ENCODE measurements at places on chromosomes 1 and 21. TPM values are rescaled to one million over a fixed set of nuclear protein-coding genes. Genes with fewer than 3 reads are reported as not detected.

LCE1C gene
- total RNA-seq = not detected

GRCh38 chr1:185137896-185138545, 18.7 kb downstream of the TRMT1L start:
- peaks cover 12% of the 10 kb centered on the region for H3K36me3 ChIP-seq
- H3K4me3 ChIP-seq = no peak overlapping the region

DNA sequence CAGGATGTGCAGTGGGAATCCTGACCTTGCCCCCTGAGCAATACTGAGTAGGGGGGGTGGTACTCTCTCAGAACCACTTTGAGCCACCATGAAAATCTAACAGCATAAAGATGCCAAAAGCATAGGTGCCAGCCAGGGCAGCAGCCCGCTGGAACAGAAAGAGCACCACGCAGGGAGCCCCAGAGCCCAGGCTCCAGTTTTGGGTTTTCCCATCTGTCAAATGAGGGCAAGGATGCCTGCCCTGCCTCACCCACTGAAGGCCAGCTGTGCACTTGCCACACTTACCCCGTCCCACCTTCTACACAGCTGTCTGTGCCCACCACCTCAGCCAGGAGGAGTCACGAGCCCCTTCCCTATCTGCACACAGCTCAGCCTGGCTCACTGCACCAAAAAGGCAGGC, 20.8 kb downstream of the LRP8 start:
- no peak overlapping the region for H3K27ac ChIP-seq
- peaks cover 5% of the 10 kb centered on the region for H3K4me1 ChIP-seq
- no peaks in the 10 kb centered on the region for H3K27me3 ChIP-seq
- no peak for DNase-seq

DNA sequence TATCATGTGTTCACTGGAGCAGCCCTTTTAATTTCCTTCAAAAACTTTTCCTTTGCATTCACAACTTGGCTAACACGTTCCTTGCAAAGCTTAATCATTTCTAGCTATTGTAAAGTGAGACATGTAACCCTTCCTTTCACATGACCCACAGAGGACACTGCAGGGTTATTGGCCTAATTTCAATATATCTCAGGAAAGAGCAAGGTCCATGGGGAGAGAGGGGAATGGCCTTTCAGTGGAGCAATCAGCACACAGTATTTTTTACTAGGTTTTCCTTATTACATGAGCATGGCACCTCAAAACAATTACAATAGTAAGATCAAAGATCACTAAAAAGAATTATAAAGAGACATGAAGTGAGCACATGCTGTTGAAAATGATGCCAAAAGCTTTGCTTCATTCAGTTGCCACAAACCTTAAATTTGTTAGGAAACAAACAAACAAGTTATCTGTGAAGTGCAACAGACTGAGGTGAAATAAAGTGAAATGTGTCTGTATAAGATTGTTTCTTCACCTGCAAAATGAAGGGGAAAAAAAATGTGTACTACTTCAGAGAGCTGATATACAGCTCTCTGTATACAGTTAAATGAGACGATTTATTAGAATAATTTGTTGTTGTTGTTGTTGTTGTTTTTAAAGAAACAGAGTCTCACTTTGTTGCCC, 61.5 kb downstream of the EIF4G3 start:
- no peaks in the 10 kb centered on the region for H3K36me3 ChIP-seq
- no peaks in the 10 kb centered on the region for H3K27me3 ChIP-seq
- H3K27ac ChIP-seq = no peak overlapping the region

- no peak overlapping the region for H3K4me3 ChIP-seq
- no peak overlapping the region for H3K27ac ChIP-seq
- no peaks in the 10 kb centered on the region for H3K36me3 ChIP-seq
- no peak for DNase-seq
- no peaks in the 10 kb centered on the region for H3K4me1 ChIP-seq
Measured at GRCh38 chr1:21534146-21534545, 24.9 kb downstream of the ALPL start.

BRINP3 gene
- 0.76 TPM for total RNA-seq

DNA sequence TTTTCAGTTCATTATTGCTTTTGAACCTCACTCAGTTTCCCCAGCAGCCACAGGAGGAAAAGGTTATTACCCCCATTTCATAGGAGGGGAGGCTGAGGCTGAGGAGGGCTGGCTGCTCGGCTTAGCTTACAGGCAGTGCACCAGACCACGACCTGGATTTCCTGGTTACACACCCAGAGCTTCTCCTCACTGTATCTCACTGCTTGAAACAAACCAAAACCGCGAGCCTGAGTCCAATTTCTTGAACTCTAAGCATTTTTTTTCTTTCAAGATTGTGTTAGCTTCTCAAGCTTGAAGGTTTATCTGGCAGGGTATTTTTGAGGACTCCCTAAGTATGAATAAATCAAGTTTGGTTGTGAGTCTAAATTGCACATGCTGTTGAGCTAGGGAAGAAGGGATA, 188.9 kb upstream of the EDN2 start:
- H3K4me3 ChIP-seq = no peak overlapping the region
- H3K27me3 ChIP-seq = no peaks in the 10 kb centered on the region
- H3K27ac ChIP-seq = no peak overlapping the region
- peaks cover 3% of the 10 kb centered on the region for H3K4me1 ChIP-seq
- DNase-seq = no peak

GRCh38 chr1:67735806-67736627, 51.0 kb downstream of the GADD45A start:
- DNase-seq = peak; percentile 98
- peaks cover 67% of the 10 kb centered on the region for H3K4me1 ChIP-seq
- H3K4me3 ChIP-seq = peak overlapping the region; percentile 8
- no peaks in the 10 kb centered on the region for H3K36me3 ChIP-seq
- H3K27ac ChIP-seq = peak overlapping the region; percentile 74

- H3K4me3 ChIP-seq = no peak overlapping the region
- H3K27me3 ChIP-seq = no peaks in the 10 kb centered on the region
- no peaks in the 10 kb centered on the region for H3K36me3 ChIP-seq
- peaks cover 12% of the 10 kb centered on the region for H3K4me1 ChIP-seq
Measured at GRCh38 chr1:226349801-226350518, 41.0 kb upstream of the LIN9 start.

GRCh38 chr1:231032963-231033362, 7.1 kb downstream of the FAM89A start:
- H3K36me3 ChIP-seq = no peaks in the 10 kb centered on the region
- no peak for DNase-seq
- no peak overlapping the region for H3K27ac ChIP-seq
- no peak overlapping the region for H3K4me3 ChIP-seq

LRRC38 gene
- not detected for total RNA-seq

VAMP3 gene
- total RNA-seq = 76.2 TPM

GRCh38 chr1:220151454-220151853, 57.5 kb downstream of the IARS2 start:
- no peak overlapping the region for H3K4me3 ChIP-seq
- no peak for DNase-seq
- no peak overlapping the region for H3K27ac ChIP-seq
- no peaks in the 10 kb centered on the region for H3K4me1 ChIP-seq
- peaks cover 42% of the 10 kb centered on the region for H3K36me3 ChIP-seq

IPP gene
- total RNA-seq = 15.7 TPM

DNA sequence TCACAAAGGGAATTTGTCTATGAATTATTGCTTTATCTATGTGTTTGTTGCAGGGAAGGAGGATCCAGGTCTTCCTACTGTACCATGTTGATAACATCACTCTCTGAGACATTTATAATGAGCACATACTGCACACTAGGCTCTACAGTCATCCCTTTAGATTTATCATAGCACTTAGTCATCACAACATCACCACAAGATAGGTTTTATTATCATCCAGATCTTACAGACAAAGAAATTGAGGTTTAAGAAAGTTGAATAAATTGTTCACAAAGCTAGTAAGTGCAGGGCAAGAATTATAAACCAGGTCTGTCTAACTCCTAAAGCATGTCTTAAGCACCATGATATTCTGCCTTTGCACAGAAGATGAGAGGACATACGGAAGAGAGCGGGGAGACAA, 121.1 kb upstream of the ST6GALNAC5 start:
- H3K27ac ChIP-seq = no peak overlapping the region
- no peak overlapping the region for H3K4me3 ChIP-seq
- DNase-seq = no peak
- no peaks in the 10 kb centered on the region for H3K4me1 ChIP-seq
- H3K36me3 ChIP-seq = no peaks in the 10 kb centered on the region

- peak overlapping the region; percentile 90 for H3K4me3 ChIP-seq
- peaks cover 34% of the 10 kb centered on the region for H3K36me3 ChIP-seq
- peak; percentile 51 for DNase-seq
- H3K4me1 ChIP-seq = peaks cover 9% of the 10 kb centered on the region
- H3K27ac ChIP-seq = peak overlapping the region; percentile 83
Measured at GRCh38 chr1:108199201-108199691, 897 bp downstream of the SLC25A24 start.

GRCh38 chr21:43832648-43833047, 32.4 kb upstream of the AGPAT3 start:
- H3K4me3 ChIP-seq = no peak overlapping the region
- DNase-seq = no peak
- no peaks in the 10 kb centered on the region for H3K36me3 ChIP-seq
- no peaks in the 10 kb centered on the region for H3K27me3 ChIP-seq
- no peak overlapping the region for H3K27ac ChIP-seq

VHLL gene
- total RNA-seq = not detected

DNA sequence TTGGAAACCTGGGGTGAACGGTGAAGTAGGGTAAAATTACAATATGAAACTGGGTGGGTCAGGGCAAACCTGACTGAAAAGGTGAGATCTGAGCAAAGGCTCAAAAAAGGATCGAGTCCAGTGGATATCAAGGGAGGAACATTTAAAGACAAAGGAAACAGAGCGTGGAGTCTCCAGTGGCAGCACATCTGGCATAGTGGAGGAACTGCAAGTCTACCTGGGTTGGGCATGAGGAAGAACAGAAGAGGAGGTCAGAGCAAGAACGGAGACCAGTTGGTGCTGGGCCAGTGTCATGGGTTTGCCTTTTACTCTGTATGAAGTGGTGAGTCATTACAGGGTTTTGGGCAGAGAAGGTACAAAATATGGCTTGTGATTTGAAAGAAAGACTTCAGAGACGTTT, 163.7 kb downstream of the NTPCR start:
- DNase-seq = no peak
- peaks cover 25% of the 10 kb centered on the region for H3K4me1 ChIP-seq
- H3K27ac ChIP-seq = peak overlapping the region; percentile 86
- no peak overlapping the region for H3K4me3 ChIP-seq

- no peaks in the 10 kb centered on the region for H3K27me3 ChIP-seq
- H3K4me1 ChIP-seq = no peaks in the 10 kb centered on the region
- no peaks in the 10 kb centered on the region for H3K36me3 ChIP-seq
- DNase-seq = no peak
- H3K4me3 ChIP-seq = no peak overlapping the region
Measured at GRCh38 chr1:89298461-89298860, 25.8 kb upstream of the GBP5 start.

DNA sequence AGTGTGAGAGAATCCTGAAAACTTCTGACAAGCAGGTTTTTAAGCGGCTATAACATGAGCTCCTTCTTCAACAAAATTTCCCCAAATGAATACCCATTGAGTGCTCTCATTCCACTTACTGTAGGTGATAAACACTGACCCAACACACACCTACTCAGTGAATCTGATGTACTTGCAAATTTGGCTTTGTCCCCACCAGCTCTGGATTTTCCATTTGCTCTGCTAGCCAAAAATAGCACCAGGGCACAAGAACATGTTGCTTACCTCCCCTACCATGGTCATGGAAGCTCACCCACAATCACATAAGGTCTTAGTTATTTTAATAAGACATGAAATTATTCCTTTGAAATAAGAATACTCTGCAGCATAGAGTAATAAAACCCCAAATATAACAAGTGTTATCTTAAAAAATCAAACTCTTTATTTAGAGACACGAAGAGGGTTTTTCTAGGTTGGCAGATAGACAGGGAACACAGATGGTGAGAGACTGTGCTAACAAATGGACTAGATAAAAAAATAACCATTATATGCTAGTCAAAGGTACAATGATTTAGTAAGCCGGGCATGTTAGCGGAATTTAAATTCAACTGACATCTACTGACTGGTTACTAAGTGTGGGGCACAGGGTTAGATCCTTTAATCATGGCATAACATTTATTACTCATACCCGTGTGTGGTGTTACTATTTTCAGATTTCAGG, 291.9 kb downstream of the KCNH1 start:
- H3K36me3 ChIP-seq = no peaks in the 10 kb centered on the region
- no peaks in the 10 kb centered on the region for H3K4me1 ChIP-seq
- peaks cover 27% of the 10 kb centered on the region for H3K27me3 ChIP-seq

DNA sequence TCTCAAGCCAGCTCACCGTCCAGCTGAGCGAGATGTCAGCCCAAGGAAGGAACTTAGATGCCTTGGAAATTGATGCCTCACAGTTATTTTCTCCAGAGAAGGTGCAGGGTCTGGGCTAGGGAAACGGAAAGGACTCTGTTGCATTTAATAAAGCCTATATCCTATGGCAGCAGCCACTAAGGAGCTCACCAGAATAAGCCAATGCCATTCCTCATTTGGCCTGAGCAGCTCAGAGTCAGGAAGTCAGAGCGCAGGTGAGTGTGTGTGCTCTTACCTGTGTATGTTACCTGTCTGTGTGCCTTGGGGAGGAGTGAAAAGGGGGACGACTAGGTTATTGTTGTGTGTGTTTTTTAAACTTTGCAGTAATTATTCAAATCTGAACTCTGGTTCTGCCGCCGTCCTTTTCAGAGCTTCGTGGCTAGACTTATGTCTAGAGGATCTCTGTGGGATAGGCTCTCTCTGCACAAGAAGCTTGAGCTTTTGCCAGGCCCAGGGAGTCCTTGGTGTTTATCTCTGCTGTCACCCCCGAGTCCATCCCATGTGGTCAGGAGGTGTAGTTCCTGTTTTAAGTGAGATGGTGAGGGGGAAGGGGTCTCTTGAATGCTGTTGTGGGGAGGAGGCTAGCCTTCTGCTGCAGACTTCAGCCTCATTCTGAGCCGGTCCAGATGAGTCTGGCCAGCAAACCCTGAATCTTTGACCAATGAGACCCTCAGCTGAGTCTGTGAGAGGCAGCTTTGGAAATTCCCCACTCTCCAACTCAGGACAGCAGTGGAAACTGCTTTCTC, 2.4 kb downstream of the TMCC2 start:
- no peak overlapping the region for H3K4me3 ChIP-seq
- no peaks in the 10 kb centered on the region for H3K36me3 ChIP-seq
- H3K27me3 ChIP-seq = no peaks in the 10 kb centered on the region
- H3K4me1 ChIP-seq = peaks cover 10% of the 10 kb centered on the region

GRCh38 chr1:217661407-217661806, 30.3 kb downstream of the SPATA17 start:
- H3K36me3 ChIP-seq = no peaks in the 10 kb centered on the region
- no peaks in the 10 kb centered on the region for H3K4me1 ChIP-seq
- H3K27ac ChIP-seq = no peak overlapping the region

RBM11 gene
- 319 TPM for total RNA-seq

CFHR4 gene
- total RNA-seq = not detected

PTPN14 gene
- 114 TPM for total RNA-seq

USH2A gene
- not detected for total RNA-seq

- H3K4me3 ChIP-seq = no peak overlapping the region
Measured at GRCh38 chr1:115412733-115413132, 74.7 kb upstream of the NGF start.

- peaks cover 34% of the 10 kb centered on the region for H3K36me3 ChIP-seq
- H3K4me3 ChIP-seq = no peak overlapping the region
- no peaks in the 10 kb centered on the region for H3K4me1 ChIP-seq
- H3K27me3 ChIP-seq = no peaks in the 10 kb centered on the region
Measured at GRCh38 chr1:10283318-10283984, 73.1 kb downstream of the KIF1B start.

TMEM51 gene
- total RNA-seq = 1.7 TPM

Measured in A673 (cell line).